Upper lobe of left lung (tissue), 6 donors: ENCODE measurements at places on chromosomes 4 and X.

DNA sequence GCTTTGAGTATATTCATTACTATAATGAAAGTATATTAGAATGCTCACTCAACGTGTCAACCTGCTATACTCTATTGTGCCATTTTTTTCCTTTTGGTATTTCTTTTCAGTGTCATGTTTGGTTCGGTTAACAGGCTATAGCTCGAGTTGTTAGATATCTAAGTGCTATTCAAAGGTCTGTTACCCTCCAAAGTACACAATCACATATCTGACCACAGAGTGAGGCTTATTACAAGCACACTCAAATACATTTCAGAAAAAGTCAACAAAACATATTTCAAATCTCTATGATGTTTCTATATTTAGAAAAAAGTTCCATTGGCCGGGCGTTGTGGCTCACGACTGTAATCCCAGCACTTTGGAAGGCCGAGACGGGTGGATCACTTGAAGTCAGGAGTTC is 32.8 kb downstream of the WNK3 start:
- no peak overlapping the region for H3K4me3 ChIP-seq
- H3K4me1 ChIP-seq: no peaks in the 10 kb centered on the region
- no peak for DNase-seq

DNA sequence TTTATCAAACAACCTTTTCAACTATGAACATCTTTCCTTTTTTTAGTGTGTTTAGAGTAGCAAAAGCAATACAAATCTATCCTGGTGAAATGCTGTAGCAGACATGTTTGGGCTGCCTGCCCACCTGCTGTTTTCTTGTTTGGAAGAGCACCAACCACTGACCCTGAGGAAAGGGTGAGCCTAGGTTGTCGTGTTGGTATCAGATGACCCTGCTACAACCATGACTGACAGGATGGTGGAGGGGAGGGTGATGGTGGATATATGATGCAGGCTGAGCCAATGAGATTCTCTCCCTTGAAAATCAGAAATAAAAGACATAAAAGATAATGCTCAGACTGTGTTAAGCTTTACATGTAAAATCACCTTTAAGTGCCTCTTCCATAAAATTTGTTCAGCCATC is 201.2 kb downstream of the NPNT start:
- H3K27me3 ChIP-seq: no peaks in the 10 kb centered on the region
- no peak overlapping the region for H3K27ac ChIP-seq
- H3K4me1 ChIP-seq: no peaks in the 10 kb centered on the region
- DNase-seq: no peak

GRCh38 chr4:660401-660800 is 13.7 kb downstream of the ATP5ME start:
- no peak overlapping the region for H3K27ac ChIP-seq
- no peaks in the 10 kb centered on the region for H3K36me3 ChIP-seq
- no peaks in the 10 kb centered on the region for H3K27me3 ChIP-seq
- DNase-seq: no peak

DNA sequence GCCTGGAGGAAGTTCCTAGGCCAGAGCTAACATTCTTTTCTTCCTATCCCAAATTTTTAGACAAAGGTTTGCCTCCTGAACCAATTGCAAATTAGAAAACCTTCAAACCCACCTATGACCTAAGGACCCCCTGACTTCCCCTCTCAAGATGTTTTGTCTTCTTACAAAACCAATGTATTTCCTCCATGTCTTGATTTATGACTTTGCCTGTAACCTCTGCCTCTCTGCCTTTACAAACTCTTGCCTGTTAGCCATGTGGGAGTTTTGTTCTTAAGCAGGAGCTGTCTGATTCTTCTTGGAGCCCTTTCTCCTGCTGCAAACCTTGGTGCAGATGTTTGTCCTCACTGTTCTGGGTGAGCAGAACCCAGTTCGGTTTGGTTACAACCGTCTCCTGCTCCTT is 222.3 kb upstream of the BOD1L1 start:
- no peaks in the 10 kb centered on the region for H3K27me3 ChIP-seq
- no peak for DNase-seq
- H3K36me3 ChIP-seq: no peaks in the 10 kb centered on the region
- H3K27ac ChIP-seq: no peak overlapping the region
- H3K4me1 ChIP-seq: no peaks in the 10 kb centered on the region

- no peak overlapping the region for H3K27ac ChIP-seq
- H3K27me3 ChIP-seq: no peaks in the 10 kb centered on the region
- H3K4me3 ChIP-seq: no peak overlapping the region
- no peaks in the 10 kb centered on the region for H3K4me1 ChIP-seq
- H3K36me3 ChIP-seq: no peaks in the 10 kb centered on the region
These were observed 10.6 kb downstream of the UVSSA start for GRCh38 chr4:1357356-1358248.

DNA sequence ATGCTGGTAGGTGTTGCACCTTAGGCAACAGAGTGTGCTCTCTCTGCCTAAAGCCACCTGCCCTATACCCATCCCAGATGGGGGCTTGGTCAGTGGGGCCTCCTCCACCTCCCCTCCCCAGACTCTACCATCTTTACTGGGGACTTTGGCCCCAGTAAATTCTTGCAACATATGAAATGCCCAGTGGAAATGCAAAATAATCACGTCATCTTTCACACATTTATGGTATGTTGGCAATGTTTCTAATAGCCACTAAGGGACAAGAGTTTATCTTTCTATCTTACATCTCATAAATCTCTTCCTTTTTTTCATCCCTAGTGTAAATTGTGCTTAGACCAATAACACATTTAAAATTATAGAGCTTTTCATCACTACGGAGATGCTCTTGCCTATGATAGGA is 103.0 kb upstream of the MAML3 start:
- H3K4me3 ChIP-seq: no peak overlapping the region
- no peak for DNase-seq
- H3K4me1 ChIP-seq: peaks cover 6% of the 10 kb centered on the region

- peaks cover 53% of the 10 kb centered on the region for H3K4me1 ChIP-seq
- H3K27me3 ChIP-seq: no peaks in the 10 kb centered on the region
- no peaks in the 10 kb centered on the region for H3K36me3 ChIP-seq
- peak overlapping the region; percentile 91 for H3K4me3 ChIP-seq
- peak overlapping the region; percentile 84 for H3K27ac ChIP-seq
These were observed 1.0 kb downstream of the WFS1 start for GRCh38 chr4:6270636-6271121.

DNA sequence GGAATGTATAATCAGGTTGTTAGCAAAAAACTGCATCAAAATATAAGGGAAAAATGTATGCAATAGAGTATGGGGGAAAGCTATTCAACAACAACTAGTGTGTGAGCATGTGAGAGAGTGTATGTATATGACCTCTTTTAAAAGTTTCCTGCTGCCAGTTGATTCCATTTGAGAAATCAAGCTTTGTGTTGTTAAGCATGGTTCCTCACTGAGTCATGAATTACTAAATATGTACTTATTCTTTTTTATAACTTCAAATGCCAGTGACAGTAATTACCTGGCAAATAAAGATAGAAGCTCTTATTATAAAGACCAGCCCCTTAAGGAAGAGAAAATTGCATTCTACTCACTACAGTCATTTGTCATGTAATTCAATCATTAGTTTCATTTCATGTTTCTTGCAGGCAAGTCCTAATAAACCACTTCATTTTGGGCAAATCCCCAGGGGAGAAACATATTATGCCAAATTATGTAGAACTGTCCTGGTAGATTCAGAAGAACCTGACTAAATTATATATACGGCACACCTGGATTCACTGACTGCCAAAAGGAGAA is 19.2 kb downstream of the RASGEF1B start:
- peaks cover 4% of the 10 kb centered on the region for H3K36me3 ChIP-seq
- no peak for DNase-seq
- H3K4me1 ChIP-seq: no peaks in the 10 kb centered on the region
- no peak overlapping the region for H3K4me3 ChIP-seq

GRCh38 chr4:85780664-85781063 is 305.7 kb downstream of the ARHGAP24 start:
- DNase-seq: no peak
- peaks cover 6% of the 10 kb centered on the region for H3K4me1 ChIP-seq
- no peak overlapping the region for H3K4me3 ChIP-seq
- no peaks in the 10 kb centered on the region for H3K27me3 ChIP-seq
- H3K36me3 ChIP-seq: no peaks in the 10 kb centered on the region

DNA sequence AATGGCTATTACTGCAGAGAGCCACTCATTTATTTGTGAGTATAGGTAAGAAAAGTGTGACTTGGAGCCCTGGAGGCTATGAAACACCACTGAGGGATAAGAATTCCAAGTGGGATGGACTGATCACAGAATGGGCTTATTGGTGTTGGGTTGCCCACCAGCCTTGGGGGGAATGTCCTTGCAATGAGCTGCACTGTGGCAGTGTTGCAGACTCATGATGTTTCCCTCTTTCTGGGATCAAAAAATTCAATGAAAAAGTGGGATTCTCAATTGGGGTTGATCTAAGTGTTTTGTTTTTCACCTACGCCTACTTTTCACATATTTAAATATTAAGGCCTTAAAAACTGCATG is 1024.5 kb upstream of the PCDH10 start:
- no peak overlapping the region for H3K27ac ChIP-seq
- H3K4me3 ChIP-seq: no peak overlapping the region
- no peak for DNase-seq
- H3K4me1 ChIP-seq: no peaks in the 10 kb centered on the region
- no peaks in the 10 kb centered on the region for H3K27me3 ChIP-seq

DNA sequence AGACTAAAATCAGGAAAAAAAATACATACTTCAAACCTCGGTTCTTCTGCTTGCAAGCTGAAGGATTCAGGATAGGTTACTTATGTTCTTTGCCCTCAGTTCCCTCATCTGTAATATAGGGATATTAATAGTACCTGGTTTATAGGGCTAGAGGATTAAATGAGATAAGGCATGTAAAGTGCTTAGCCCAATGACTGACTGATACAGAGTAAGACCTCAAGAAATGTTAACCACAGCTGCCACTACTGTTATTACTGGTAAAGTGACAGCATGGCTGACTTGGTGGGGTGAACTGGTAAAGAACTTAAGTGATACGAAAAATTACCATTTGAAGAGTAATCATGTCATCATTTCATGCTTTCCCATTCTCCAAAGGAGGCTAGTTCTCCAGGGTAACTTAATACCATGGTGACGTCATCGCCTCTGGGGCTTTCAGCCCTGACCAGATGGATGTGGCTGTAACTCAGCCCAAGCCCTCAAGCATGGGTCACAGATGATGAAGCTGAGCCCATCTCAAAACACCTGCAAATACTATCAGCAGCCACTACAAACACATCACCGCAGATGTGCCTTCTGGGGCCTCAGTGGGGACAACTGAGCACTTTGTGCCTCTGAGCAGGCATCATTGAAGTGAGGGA is 44.5 kb upstream of the SCML1 start:
- no peak for DNase-seq
- H3K4me1 ChIP-seq: no peaks in the 10 kb centered on the region
- H3K4me3 ChIP-seq: no peak overlapping the region
- no peaks in the 10 kb centered on the region for H3K27me3 ChIP-seq
- no peak overlapping the region for H3K27ac ChIP-seq

DNA sequence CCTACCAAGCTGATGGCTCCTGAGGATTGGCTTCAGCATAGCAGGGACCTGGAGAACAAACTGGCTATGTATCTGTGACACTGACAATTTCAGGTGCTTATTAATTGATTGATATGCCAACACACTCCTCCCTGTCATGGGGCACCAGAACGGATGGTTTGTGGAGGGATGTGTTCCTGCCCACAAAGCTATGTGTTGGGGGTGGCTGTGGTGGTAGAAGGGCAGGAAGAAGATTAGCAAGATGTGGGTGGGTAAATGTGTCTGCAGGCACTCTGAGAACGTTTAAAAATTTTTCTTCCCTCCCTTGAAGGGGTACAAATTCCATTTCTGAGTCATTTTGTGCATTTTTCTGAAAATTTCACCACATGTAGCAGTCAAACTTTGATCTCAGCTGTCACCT is 55.0 kb upstream of the SCML1 start:
- H3K36me3 ChIP-seq: no peaks in the 10 kb centered on the region
- peaks cover 5% of the 10 kb centered on the region for H3K4me1 ChIP-seq
- no peak for DNase-seq
- no peaks in the 10 kb centered on the region for H3K27me3 ChIP-seq
- H3K27ac ChIP-seq: no peak overlapping the region

DNA sequence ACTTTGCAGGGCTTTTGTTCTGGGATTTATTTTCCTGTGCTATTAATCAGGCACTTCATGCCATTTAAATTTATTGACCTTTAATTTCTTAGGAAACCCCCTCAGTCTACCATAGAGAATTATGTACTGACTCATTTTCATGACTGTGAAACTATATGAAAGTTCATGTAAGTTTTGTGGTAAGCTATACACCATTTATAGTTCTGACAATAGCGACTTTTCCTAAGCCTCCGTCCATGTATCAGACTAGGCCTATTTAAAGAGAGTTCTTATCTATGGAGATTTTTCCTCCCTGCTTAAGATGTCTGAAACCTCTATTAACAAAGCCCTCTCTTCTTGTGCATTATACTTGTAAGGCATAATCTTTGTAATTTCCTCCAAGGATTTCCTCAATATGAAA is 111.6 kb downstream of the AFF2 start:
- no peaks in the 10 kb centered on the region for H3K36me3 ChIP-seq
- H3K4me3 ChIP-seq: no peak overlapping the region
- H3K4me1 ChIP-seq: no peaks in the 10 kb centered on the region
- no peak for DNase-seq
- H3K27me3 ChIP-seq: no peaks in the 10 kb centered on the region

DNA sequence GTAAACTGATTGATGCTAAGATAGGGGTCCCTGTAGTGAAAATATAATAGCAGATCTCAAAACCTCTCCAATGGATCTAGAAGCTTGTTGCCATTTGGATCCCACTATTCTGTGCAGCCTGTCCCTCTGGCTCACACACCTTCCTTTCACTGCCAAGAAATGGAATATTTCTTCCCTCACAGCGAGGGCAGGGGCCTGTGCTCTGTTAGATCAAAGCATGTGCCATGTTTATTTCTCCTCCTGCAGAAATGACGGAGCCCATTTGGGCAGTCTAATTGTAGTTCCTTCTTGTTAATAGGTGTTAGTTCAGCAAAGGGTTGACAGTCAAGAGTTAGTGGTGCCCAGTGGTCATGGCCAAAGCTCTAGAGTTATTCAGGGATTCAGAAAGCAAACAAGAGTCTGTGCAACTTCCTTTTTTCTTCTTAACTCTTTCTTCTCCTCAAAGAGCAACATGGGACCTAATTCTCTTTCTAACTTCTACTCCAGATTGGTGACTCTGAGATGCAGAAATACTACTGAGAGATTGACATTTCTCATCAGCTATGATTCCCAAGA is 106.8 kb downstream of the STOX2 start:
- no peak for DNase-seq
- H3K4me1 ChIP-seq: no peaks in the 10 kb centered on the region
- H3K36me3 ChIP-seq: peaks cover 19% of the 10 kb centered on the region
- H3K27me3 ChIP-seq: no peaks in the 10 kb centered on the region

- H3K27me3 ChIP-seq: no peaks in the 10 kb centered on the region
- no peak for DNase-seq
- no peaks in the 10 kb centered on the region for H3K36me3 ChIP-seq
- no peaks in the 10 kb centered on the region for H3K4me1 ChIP-seq
- no peak overlapping the region for H3K4me3 ChIP-seq
- no peak overlapping the region for H3K27ac ChIP-seq
These were observed 27.6 kb downstream of the CYTL1 start for GRCh38 chr4:4991541-4992099.
